ENCODE measurements at places on chromosomes 2 and 18.

DNA sequence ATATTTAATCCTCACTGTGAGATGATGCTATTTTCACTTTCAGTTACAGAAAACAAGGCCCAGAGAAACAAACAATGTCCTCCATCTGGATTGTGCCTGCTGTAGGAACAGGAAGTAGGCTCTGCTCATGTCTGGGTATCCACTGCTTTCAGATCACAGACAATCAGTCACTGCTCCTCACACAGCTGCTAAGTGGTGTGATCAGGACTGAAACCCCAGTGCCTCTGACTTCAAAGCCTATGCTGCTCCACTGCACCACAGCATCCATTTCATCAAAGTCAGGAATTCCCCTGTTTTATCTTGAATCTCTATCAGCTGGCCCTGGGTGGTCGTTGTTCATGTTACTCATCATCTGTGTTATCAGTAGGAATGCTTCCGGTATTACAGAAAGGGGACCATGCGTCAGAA lies 303.8 kb upstream of the TRIB2 start:
- DNase-seq = no peak

- no peak for DNase-seq
These were observed 51.6 kb downstream of the LDAH start for GRCh38 chr2:20771299-20771698.

- DNase-seq = no peak
These were observed 39.0 kb downstream of the EEF1B2 start for GRCh38 chr2:206198677-206199076.

DNA sequence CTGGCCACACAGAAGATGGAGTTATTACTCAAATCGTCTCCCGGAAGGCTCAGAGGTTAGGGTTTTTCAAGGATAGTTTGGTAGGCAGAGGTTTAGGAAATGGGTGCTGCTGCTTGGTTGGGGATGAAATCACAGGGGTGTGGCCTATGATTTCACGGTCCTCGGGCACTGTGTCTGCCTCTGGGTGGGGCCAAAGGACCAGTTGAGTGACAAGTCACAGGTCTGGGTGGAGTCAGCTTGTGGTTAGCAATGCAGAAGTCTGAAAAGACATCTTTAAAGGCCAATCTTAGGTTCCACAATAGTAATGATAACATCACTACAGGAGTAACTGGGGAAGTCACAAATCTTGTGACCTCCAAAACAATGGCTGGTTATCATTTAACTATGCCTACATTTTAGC lies 387.8 kb downstream of the ZNF521 start:
- no peak for DNase-seq

DNA sequence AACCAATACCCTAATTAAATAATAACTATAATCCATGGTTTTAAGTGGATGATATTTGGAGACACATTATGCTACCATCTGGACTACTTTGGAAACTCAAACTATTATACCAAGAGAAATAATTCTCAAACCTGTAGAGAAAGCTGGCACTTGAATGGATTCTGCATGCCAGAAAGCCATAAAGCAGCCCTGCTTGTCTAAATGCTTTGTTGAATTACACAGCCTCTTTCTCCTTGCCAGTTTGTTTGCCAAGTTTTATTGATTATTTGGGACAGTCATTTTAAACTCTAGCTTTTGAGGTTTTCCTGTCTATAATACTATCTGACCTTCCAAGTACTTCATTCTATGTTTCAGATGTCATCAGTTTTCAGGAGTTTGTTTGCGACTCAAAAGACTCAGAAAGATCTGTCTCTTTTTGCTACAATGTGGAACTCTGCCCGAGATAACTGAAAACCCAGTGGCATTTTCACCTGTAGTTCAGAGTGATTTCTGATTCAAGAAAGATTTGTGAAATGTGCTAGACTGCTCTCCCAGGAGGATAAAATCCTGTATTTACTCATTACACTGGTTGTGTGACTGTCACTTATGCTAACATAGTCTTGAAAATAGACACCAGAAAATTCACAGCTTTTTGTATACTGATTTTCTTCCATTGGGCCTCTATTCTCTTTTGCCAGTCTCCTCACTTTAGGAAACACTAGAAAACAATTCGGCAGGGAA lies 29.2 kb upstream of the MBOAT2 start:
- no peak for DNase-seq

GRCh38 chr2:197092431-197092830 lies 165.9 kb upstream of the PGAP1 start:
- DNase-seq = no peak

DNA sequence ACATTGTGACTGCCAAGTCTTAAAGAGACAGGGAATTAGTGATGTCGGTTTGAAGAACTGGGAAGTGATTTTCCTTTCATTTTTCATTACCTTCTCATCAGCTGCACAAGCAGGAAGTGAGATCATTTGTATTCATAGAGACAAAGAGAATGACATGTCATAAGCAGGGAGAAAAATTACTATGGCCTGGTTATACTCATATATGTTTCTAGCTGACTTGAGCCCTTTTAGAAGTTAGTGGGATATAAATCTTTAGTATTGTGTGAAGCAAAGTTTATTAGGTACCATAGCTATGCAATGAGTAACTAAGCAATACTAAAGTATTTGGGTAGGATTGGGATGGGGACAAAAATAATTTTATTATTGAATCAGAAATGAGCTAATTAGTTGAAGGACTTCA lies 284.1 kb downstream of the PID1 start:
- no peak for DNase-seq

- no peak for DNase-seq
These were observed 179.7 kb downstream of the ANKRD30B start for GRCh38 chr18:14927701-14928100.

DNA sequence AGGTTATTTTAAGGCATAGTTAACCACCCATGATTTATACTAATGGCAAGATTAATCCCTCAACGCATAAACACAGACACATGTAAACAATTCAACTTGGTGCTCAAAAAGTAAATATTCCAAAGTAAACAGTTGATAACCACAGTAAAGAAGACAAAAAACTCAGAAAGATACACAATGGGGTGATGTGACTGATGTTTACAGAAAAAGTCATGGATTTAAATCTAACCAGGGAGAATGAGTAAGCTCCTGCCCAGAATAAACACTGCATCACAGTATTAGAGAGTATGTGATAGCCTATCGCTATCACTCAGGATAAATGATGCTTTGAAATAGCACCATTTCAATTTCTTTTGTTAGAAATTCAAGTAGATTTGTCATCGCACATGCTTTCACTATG lies 49.3 kb downstream of the HIBCH start:
- no peak for DNase-seq

- no peak for DNase-seq
These were observed 36.4 kb upstream of the KCTD1 start for GRCh38 chr18:26584745-26585144.

GRCh38 chr2:13201924-13202323 lies 485.2 kb downstream of the TRIB2 start:
- DNase-seq = no peak

- no peak for DNase-seq
These were observed 211.0 kb downstream of the TGIF1 start for GRCh38 chr18:3660739-3661515.

- DNase-seq = no peak
These were observed 398.5 kb downstream of the NBAS start for GRCh38 chr2:15162620-15163019.
